ENCODE measurements at places on chromosomes 3 and 15. TPM values are rescaled to one million over a fixed set of nuclear protein-coding genes. Genes with fewer than 3 reads are reported as not detected.

DNA sequence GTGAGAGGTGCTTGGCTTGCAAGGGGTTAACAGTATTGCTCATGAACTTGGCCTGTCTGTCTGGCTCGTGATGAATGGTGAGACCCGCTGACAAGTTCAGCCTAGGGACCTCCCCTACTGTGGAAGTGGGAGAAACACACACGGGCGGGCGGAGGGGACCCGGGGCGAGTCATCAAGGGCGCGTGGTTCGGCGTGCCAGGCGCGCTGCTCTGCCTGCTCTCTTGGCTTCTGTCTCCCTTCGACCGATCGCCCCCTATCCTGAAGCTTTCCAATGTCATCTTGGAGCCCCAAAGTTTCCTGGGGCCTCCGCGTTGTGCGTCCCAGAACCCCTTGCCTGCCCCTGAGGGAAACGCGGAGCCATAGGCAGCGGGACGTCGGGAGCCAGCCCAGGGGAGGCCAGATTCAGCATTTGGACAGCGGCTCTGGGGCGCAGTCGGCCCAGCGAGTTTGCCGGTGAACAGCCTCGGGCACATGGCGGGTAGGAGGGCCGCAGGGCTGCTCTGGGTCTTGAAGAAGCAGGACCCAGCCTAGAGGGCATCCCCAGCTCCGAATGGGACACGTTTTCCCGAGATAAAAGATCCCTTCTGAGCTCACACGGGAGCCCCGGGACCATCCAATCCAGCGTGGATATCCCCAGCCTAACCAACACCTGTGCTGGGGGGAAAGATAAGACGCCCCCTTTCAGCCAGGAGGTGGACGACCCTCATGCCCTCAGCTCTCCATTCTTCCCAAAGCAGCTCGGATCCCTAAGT, 27.0 kb upstream of the POLG start:
- peak; percentile 80 for DNase-seq

DNA sequence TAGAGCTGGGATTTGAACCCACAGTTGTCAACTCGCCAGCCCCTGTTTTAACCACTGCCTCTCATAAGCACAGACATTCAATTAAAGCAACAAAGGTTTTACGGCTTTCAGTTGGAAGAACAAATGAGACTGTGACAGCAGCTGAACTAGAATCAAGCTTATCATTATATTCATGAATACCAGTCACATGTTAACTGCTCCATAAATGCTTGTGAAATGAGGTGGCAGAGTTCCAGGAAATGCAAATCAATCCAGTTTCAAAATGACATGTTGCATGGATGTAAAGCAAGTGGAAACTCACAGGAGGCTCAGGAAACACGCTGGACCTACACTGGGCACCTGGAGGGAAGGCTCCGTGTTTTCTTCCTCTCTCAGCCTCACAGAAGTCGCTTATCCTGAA, 3.9 kb downstream of the GP5 start:
- no peak for DNase-seq

GRCh38 chr15:92958105-92958504, 58.0 kb downstream of the CHD2 start:
- peak; percentile 2 for DNase-seq

SCN11A gene
- total RNA-seq = not detected

DNA sequence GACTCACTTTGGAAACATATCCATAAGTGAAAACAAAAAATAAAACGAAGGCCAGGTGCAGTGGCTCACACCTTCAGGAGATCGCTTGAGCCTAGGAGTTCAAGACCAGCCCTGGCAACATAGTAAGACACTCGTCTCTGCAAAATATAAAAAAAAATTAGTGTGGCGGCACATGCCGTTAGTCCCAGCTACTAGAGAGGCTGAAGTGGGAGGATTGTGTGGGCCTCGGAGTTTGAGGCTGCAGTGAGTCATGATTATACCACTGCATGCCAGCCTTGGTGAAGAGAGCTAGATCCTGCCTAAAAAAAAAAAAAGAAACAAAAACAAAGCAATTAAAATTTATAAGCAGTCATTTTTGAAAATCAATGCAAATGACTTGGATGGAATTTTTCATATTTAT, 54.7 kb upstream of the NANOGP8 start:
- no peak for DNase-seq

ADGRG7 gene
- not detected for total RNA-seq

DNA sequence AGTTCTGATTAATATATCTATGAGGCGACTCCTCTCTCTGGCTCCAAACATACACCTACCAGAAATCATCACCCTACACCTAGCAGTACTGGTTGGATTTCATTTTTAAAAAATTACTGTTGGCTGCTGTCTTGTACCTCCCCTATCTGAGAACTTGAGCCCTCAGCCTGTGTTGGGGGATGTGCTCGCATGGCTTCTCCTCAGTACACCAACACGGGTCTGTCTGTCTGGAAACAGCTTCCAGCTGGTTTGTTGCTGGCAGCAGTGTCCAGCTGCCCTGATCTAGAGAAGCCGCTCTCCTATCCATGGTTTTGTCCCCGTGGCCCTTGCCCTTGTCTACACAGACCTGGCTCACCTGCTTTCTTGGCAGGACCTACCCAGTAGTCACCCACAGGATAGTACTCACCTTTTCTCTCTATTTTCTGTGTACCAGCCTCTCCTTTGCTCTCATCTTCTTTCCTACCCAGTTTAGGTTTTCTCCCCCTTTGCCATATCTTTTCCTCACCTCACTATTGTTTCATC, 43.2 kb upstream of the NEDD4 start:
- no peak for DNase-seq

DNA sequence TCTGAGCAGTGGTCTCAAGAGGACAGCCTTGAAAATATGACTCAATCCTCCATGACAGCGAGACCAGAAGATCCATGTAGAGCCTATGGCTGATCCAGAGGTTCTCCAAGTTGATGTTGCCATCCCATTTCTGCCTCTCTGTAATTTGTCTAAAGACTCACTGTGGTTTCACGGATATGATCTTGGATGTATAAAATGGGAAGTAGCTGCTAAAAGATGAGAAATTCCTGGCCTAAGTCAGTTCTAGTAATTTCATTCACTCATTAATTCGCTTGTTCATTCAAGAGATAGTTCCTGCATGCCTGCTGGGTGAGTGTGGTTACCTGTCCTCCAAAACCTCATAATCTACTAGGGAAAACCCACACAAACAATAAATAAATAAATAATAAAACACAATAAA, 145.9 kb downstream of the TNIK start:
- DNase-seq = no peak

GRCh38 chr3:150394606-150395005, 13.5 kb upstream of the TSC22D2 start:
- no peak for DNase-seq

DLEC1 gene
- not detected for total RNA-seq

DNA sequence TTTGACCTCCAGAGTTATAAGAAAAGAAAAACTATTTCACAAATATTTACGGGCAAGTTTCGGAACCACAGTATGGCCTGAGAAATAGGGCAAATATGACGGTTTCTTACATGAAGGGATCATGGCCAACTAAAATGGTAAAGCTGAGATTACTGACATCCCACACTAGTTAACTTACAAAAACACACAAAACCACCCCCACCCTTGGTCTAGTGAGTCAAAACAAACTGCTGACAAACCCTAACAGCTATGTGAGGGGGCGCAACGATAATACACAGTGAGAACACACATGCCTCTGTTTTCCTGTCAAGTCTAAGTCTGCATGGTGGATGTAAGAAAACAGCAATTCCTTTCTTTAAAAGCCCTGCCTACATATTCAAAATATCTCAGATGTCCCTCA, 32.3 kb downstream of the CBLB start:
- peak; percentile 85 for DNase-seq

PLA1A gene
- not detected for total RNA-seq

DNA sequence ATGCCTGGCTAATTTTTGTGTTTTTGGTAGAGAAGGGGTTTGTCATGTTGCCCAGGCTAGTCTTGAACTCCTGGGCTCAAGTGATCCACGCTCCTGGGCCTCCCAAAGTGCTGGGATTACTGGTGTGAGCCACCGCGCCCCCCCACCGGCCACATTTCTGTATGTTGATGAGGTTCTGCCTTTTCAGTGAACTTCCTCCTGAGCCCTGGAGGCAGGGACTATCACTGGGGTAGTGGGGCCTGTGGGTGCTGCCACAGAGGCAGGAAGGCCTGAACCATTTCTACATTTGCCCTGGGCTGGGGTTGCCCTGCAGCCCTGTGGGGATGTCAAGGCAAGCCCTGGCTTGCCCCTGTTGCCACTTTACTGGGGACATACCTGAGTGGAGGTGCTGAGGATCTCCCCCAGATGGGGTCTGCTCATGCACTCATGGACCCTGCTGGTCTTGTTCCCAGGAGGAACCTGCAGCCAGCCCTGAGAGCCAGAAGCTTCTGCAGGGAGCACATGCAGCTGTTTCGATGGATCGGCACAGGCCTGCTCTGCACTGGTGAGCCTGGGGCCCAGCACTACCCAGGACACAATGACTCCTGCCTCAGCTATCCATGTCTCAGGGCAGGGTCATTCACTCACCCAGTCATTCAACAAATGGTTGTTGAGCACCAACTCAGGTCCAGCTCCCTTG, 5.7 kb downstream of the SLC28A1 start:
- DNase-seq = no peak

- peak; percentile 41 for DNase-seq
Measured at GRCh38 chr3:29515451-29515850, 234.6 kb downstream of the RBMS3 start.

- DNase-seq = no peak
Measured at GRCh38 chr3:155342344-155342743, 48.9 kb upstream of the STRIT1 start.

DNA sequence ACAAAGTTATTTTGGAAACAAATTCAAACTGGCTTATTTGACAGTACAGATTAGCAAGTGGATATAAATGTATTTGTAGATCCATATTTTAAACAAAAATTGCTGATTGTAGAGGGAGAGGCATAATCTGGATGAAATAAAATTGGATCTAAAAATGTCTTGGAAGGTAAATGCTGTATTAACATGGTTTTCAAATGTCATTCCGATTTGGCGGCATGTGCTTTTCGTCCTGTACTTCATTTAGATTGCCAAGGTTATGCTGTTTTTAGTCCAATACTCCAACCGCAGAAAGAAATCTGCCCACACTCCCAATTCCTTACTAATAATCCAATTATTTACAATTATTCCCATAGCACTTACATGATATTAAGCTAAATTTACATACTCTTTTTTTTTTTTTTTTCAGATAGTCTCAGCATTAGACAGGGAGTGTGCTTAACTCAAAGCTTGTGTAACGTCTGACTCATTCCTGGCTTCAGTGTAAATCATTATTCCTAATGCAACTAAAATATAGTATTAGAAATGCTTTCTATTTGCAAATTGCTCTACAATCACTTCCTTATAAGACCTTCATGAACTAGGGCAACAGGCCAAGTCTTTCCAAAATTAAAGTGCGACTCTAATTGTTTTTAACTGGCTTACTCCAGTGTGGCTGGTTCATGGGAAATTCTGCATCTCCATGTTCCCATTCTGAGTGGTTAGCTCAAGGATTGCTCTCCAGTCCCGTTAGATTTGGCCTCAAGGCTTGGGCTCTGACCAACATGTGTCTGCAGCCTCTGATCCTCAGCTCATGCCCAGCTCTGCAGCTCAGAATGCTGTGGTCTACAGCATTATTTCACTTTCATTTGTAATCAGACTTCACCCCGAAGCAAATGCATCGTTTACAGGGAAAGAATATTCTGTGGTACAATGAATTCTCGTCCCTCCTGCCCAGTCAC, 103.9 kb downstream of the FBN1 start:
- peak; percentile 83 for DNase-seq

DNA sequence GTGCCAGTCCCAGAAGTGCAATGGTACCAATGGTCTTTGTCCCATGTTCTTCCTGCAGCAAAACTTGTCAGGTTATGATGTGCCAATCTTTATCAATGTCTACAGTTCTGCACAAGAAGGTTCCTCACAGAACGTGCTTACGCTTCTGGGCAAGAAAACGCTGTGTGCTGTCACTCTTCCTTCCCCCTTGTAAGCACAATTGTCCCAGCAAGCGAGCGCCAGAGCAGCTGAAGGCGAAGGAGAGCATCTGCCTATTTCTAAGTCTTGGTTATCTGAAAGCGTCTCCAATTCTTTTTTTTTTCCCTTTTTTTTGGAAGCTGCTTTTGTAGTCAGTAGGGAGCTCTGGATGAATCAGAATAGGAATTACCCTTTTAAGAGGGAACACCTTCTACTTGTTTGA, 514.4 kb downstream of the FGF12 start:
- no peak for DNase-seq

GRCh38 chr3:186746008-186746407, 28.8 kb downstream of the KNG1 start:
- DNase-seq = peak; percentile 77

- peak; percentile 33 for DNase-seq
Measured at GRCh38 chr15:36632226-36632625, 52.8 kb downstream of the CDIN1 start.

DNA sequence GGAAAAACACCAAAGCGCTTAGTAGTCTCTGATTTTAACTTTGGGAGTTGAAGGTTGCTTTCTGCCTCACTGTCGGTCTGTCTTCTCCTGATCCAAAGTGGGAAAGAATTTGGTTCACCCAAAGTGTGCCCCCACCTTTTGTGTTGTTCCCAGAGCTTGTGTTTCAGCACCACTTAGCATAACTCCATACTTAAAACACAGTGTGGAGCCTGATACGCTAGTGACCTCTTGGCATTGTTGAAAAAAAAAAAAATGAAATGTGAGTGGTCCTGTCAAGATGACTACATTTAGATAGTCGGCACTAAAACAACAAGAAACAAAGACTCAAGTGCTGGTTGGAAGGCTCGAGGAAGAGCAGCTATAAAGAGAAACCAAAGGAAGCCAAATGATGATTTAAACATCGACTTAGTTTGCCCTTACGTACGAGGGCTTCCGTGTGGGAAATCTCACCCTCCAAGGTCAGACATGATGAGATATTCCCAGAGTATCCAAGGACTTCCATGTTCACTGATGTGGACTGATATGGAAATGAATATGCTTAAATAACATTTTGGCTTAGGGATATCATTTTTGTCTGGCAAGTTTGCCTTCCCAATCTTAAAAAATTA, 178.8 kb downstream of the MEIS2 start:
- DNase-seq = no peak

GRCh38 chr3:143084856-143085731, 34.5 kb upstream of the CHST2 start:
- DNase-seq = peak; percentile 66

DNA sequence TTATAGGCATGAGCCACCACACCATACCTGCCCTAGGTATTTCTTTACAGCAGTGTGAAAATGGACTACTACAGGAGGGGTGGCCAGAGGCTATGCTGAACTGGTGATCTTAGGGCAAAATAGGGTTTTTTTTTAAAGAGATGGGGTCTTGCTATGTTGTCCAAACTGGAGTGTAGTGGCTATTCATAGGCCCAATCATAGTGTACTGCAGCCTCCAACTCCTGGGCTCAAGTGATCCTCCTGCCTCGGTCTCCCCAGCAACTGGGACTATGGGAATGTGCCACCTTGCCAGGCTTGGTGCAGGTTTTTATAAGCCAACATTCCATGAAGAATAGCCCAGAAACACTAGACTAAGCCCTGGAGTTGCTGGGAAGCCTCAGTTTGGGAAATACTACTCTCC, 28.6 kb upstream of the TSC22D2 start:
- no peak for DNase-seq
